ENCODE measurements at places on chromosomes 6 and 20.
A peak's percentile ranks its signal among the peaks of the same experiment; 100 is the strongest.

- no peak for DNase-seq
Observed at GRCh38 chr6:84882768-84883766, 118.7 kb upstream of the TBX18 start.

DNA sequence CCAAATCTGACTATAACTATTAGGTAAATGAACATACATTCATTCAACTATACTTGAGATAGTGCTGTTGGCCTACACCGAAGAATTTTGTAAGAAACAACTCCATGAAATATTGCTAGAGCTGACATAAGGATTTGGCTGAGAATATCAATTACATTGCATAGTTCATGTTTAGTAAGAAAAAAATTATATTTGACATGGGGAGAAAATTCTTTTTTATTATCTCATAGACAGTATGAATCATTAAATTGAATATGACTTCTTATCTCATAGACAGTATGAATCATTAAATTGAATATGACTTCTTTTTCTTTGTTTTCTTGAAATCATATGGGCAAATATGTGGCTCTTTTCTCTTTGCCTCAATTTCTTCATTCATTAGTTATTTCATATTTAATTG is 212.3 kb upstream of the HSF2 start:
- DNase-seq: no peak

DNA sequence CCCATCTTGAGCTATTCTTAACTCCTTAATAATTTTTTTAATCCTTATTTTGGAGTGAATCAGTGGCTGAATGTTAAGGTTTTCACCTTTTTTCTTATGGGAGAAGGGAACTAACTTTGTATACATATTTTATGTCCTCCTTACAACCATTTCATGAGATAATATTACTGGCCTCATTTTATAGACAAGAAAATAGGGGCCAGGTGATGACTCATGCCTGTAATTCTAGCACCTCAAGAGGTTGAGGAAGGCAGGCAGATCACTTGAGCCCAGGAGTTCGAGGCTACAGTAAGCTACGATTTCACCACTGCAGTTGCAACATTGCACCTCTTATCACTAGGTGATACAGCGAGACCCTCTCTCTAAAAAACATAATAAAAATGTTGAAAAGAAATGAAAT is 128.7 kb downstream of the TMEM242 start:
- no peak for DNase-seq

DNA sequence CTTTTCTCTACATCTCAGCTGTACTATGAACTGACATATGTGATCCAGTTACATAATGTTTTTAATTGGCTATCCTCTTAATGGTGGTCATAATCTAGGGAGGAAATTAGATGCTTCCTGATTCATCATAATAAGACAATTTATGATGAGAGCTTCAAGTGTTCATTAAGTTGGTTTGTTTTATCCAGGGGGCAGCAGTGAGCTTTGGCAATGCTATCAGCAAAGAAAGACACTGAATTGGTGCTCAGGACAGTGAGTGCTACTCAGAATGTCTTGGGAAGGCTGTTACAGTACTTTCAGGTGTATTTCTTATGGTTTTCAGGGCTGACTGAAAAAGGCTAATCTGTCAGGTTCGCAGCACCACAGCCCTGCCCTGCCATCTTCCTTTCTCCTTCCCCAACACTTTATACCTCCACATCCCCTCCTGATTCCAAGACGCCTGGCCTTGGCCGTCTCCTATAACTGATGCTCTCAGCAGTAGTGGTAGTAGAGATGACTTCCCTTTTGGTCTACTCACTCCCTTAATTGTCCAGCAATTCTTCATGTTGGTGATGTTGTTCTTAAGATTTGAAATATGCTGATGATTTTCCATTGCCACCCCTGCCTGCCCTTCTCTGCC is 67.0 kb upstream of the TNFAIP3 start:
- DNase-seq: peak; percentile 77

- DNase-seq: no peak
Observed at GRCh38 chr6:129534926-129535325, 175.1 kb downstream of the ARHGAP18 start.

GRCh38 chr6:11828262-11828870 is 49.8 kb upstream of the ADTRP start:
- DNase-seq: no peak

DNA sequence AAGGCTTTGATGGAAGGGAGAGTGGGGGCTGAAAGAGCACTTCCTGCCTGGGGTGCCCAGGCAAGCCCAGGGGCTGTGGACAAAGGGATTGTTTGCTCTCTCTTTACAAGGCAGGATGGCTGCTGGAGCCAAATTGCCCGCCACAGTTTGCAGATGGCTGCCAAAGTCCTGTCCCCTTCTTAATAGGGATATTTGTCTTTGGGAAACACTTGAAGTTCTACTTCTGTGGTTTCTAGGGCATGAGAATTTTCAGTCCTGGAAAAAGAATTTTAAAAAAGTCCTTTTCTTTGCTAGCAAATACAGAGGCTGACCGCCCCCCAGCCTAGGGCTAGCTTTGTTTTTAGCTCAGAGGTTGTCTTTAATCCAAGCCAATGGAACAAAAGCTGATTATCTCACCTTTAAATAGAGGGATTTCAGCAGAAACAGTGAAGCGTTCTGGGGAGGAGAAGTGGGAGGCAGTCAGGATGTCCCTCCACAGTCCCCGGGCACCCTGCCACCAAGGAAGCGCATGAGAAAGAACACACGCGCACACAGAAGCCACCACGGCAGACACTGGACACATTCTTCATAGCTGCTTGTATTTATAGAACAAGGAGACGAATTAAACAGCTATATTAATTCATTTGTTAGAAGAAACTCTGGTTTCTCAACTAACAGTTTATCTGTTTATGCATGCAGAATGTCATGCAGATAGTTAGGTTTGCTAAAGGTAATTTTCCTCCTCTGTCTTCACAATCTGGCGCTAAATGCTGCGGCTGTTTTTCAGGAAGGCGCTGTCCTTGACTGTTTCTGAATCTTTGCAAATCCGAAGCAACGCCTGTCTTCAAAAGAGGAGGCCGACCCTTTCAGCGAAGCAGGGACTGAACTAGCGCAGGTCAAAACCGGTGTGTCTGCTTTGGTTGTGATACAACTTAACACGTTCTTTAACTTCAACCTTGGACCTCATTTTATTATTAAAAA is 736.9 kb downstream of the QKI start:
- no peak for DNase-seq

Measured in activated CD8-positive, alpha-beta memory T cell treated with anti-CD3 and anti-CD28 coated beads, Interleukin-2, amount 10 ng/mL, durations not matched to agents 7 days and 5 days (primary cell).